ENCODE measurements at places on chromosomes 13 and 19.
A peak's percentile ranks its signal among the peaks of the same experiment; 100 is the strongest.

DNA sequence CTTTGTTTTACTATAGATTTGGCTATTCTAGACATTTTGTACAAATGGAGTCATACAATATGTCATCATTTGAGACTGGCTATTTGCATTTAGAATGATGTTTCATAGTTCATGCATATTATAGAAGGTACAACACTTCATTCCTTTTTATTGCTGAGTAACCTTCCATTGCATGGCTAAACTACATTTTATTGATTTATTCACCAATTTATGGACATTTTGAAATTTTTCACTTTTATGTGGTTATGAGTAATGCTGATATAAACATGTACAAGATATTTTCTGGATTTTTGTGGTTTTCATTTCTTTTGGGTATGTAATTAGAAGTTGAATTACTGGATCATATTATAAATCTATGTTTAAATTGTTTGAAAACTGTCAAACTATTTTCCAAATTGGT, 710.3 kb upstream of the SLITRK5 start:
- no peak for DNase-seq

DNA sequence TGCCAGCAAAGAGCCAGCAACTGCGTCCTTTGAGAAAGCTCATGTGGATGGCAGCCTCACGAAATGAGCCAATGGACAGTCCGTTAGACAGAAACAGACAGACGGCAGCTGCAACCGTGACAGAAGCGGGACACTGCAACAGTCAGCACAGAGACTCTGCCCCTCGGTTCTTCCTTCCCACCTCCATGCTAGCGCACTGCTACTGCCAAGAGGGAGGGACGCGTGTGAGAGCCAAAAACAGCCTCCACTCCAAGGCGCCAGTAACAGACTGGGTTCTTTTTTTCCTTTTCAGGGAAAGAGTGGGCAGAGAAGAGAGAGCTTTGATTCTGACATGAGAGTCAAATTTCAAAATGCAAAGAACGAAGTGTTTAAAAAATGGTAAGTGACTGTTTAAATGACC, 77.5 kb downstream of the SERP2 start:
- DNase-seq, result no peak

DNA sequence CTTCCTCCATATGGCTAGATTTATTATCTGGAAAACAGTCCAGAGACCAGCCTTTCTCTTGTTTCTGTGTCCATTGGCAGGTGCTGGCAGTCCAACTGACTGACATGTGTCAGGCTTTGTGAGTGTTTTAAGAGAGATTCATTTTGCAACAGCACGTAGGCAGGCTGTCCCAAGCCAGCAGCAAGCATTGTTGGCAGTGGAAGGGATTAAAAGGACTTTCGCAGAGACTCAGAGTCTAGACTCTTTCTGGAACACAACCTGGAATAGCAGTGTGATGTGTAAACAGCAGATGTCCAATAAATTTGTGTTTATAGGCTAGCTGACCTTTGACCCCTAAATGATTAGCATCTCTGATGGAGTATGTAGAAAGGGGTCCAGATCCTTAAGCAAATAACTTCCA, 222.2 kb upstream of the SERP2 start:
- DNase-seq, result no peak

- DNase-seq, result no peak
Observed at GRCh38 chr13:21478881-21479808, 20.0 kb upstream of the ZDHHC20 start.

GRCh38 chr13:73081256-73081915, 22.6 kb downstream of the KLF5 start:
- DNase-seq, result no peak

DNA sequence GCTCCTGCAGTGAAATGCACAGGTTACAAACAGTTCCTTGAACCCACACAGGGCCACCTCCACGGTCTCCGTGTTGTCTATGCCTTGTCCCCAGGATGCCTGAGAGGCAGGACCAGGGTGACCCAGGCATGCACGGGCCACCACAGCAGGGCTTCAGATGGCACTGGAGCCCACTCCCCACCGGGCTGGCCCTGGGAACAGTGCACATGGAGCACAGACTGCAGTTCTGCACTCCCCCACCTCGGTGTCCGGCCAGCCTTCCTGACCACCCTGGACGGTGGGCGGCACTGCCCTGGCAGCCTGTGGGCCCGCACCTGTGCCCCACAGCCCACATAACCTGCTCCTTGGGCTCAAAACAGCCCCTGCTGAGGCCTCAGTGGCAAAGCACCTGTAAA, 14.3 kb upstream of the SLC35E1 start:
- DNase-seq, result no peak

- DNase-seq, result peak; percentile 29
Observed at GRCh38 chr19:34317311-34317927, 47.6 kb upstream of the GPI start.

GRCh38 chr13:25064396-25064795, 31.5 kb upstream of the PABPC3 start:
- no peak for DNase-seq

DNA sequence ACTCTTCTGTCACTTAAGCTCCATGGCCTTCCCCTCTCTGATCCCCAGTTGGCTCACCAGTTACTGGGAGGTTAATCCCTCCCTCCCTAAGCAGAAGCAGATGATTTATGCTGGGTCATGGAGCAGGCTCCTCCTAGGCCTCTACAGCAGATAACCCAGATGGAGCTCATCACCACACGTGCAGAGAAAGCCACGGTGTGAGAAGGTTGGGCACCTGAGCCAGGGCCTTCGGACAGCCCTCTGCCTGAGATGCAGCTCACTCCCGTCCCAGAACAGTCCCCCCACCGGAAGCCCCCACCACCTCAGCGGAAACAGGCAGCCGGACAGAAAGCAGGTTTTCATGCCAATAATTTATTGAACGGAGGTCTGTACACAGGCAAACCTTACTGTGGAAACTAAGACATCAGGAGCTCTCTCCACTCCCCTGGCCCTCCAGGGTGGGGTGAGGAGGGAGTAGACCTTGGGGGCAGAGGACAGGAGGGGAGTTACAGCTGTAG, 9.8 kb downstream of the ZNF526 start:
- no peak for DNase-seq

DNA sequence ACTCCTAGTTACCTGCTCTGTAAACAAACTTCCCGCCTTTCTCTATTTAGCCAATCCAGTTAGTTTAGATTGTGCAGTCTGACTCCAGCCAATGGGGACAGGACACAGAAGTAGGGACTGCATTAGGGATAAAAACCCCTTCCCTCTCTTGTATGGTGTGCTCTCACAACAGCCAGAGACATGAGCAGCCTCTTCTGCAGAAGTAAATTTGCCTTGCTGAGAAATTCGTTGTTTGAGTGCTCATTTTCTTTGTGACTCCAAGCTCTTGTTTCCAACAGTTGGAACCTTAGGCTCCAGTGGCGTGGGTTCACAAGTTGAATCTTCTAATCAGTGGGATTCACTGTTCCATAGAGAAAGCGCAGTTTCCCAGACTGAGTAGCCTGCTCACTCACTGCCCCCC, 66.1 kb downstream of the ZNF93 start:
- no peak for DNase-seq

DNA sequence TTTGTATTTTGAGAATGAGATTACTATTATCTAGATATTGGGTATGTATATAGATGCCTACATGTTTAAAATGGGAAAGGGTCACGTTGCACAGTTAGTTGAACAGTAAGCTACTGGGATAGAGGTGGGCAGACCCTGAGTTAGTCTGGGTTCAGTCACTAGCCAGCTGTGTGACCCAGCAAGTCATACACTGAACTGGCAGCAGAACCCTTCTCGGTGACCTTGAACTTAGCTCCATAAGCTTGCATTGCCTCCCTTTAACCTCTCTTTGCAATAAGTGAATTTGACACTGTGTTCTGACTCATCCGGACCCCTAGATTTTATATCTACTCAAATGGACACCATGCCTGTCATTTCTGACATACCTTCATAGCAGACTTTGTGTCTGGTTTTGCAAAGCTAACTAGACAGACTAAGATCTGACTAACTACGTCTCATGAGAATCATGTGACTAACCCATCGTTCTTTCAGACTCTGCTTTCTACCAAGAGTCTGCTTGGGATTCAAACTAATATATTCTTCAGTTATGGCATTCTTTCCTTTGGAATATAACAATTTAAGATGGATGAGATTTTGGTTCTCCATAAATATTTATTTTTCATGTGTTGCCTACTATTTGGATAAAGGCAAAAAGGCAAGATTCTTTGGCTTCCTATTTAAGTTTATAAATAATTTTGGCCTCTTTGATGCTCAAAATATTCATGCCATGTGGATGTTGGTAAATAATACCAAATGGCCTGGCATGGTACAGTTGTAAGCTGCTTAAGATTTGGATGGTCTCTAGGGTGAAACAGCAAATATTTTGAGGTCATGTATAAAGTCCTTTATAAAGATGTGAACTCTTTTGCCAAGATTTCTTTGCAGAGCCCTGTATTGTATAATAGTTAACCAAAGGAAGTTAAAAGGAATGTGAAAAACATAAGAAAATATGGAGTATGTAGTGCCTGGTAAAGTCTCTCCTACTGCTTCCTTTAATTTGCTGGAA, 159.3 kb downstream of the ITGBL1 start:
- no peak for DNase-seq

- DNase-seq, result no peak
Observed at GRCh38 chr19:36686365-36687213, 823 bp upstream of the ZNF567 start.

- no peak for DNase-seq
Observed at GRCh38 chr13:68509734-68510621, 1279.8 kb upstream of the PCDH9 start.

DNA sequence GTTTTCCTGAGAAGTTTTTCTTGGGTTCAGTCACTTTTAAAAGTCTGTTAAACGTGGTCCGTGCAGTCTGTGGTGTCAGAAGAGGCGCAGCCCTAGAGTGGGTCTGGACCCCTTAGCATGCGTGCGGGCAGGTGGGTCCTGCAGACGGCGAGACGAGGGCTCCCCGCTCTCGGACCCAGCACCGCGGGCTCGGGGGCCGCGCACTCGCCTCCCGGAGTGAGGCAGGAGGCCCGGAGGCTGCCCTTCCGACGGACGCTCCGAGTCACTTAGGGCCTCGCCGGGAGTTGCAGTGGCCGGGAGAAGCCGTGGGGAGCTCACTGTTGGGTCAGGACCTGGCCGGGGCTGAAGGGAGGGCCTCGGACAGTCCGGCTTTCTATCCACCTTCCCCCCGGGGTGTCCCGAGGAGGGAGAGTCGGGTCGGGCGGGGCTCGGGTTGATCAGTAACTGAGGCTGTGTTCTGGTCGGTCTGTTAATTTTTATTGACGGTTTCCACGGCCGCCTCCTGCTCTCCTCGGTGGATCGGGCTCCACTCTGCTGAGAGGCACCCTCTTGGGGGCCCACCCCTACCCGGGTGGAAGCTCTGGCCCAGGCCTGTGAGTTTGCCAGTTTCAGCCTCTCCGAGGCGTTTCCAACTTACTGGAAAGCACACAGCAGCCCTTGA, 1.3 kb downstream of the PTBP1 start:
- DNase-seq, result no peak

DNA sequence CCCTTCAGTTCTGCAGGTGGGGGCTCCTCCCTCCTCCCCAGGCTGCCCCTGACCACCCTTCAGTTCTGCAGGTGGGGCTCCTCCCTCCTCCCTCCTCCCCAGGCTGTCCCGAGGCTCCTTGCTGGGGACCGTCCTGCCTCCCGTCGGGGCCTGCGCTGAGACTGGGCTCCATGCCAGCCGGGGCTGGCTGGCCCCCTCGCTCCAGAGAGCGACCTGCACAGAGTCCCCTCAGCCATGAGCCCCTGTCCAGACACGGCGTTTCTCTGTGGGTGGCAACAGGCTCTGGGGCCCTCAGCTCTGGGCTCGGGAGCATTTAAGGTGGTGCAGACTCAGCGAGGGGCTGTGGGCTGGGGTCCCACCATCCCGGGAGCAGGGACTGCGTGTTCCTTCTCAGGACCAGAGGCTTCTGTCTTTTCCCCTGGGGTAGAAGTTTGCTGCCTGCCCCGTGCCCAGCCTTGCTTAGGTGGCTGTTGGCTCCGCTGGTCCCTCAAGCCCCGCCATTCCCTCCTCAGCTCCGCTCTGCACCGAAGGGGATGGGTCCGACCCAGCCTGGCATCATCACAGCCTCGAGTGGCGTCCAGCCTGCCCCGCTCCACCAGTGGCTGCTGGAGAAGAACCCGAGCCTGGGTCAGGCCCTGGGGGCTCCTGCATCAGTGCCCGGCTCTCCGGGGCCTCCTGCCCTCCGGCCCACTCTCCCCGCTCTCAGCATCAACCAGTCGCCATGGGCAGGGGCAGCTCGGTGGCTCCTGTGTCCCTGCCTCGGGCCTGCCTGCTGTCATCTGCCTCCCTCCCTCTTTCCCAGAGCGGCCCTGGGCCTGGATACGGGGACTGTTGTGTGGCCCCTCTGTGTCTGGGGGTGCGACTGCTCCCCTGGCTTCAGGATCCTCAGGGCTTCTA, 27.6 kb downstream of the CSNK1G2 start:
- DNase-seq, result no peak

DNA sequence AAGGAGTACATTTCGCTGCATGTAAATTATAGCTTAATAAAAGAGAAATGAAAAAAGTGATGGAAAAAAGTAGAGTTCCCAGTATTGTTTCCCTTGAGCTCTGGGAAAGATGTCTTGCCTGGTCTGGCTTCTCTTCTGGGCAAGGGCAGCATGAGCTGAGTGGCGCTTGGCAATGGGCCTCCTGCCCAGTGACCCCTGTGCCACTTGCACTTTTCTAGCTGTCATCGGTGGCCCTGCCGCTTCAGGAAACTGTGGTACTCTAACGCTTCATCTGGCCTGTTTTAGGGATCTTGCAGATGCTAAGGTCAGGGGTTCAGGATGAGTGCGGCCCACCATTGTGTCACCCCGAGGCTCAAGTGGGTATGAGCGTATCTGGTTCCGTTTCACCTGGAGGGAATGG, 161.4 kb downstream of the MTUS2 start:
- no peak for DNase-seq

GRCh38 chr13:33249066-33249465, 36.5 kb downstream of the STARD13 start:
- no peak for DNase-seq

GRCh38 chr13:48656608-48657007, 2.9 kb downstream of the CYSLTR2 start:
- no peak for DNase-seq

GRCh38 chr19:33256261-33256660, 30.6 kb upstream of the SLC7A10 start:
- no peak for DNase-seq

- no peak for DNase-seq
Observed at GRCh38 chr13:49388091-49388635, 55.7 kb downstream of the CAB39L start.

GRCh38 chr13:113596321-113597200, 12.0 kb downstream of the TFDP1 start:
- DNase-seq, result no peak

DNA sequence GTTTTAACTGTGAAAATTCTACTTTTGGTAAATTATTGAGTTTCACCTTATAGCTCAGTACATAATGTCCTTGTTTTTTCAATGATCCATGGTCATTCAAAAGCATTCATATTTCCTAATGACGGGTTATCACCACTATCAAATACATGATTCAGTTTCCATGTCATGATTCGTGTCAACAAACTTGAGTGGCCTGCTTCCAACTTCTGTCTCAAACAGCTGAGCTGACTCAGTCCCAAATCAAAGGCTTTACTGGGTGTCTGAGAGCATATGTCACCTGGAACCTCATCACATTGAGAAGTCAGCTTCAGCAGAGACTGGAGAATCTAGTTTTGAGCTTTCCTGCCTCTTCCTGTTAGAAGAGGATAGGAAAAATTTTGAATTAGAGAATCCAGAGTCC, 40.3 kb upstream of the SGCG start:
- no peak for DNase-seq
